NB4 (cell line): ENCODE measurements at places on chromosomes 12 and 14.

DNA sequence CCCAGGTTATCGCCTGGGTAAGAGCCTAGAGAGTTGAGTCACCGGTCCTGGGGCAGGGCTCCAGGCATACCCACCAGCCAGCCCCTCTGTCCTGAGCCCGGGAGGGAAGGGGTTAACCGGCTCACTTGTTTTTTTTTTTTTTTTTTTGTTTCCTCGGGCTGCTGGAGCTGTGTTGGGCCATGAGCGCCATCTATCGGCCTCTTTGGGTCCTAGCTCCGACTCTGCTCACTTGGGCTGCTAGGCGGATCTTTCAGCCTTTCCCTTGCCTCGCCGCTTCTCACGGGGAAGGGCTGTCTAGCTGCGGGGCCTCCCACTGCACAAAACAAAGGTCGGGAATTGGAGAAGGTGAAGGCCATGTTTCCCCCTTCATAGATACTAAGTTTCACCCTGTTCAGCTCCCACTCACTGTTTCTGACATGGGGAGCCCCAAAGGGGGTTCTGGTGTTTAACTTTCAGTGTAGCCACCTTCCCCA, 2.8 kb upstream of the SMUG1 start:
- peak; percentile 88 for DNase-seq

GRCh38 chr14:96176811-96177211, 27.8 kb upstream of the BDKRB2 start:
- DNase-seq = no peak

GRCh38 chr12:106682594-106683234, 91.8 kb upstream of the RIC8B start:
- DNase-seq = peak; percentile 53

GRCh38 chr14:101194373-101195308, 291.1 kb upstream of the RTL1 start:
- no peak for DNase-seq

- no peak for DNase-seq
Observed at GRCh38 chr14:96126339-96126782, 78.3 kb upstream of the BDKRB2 start.

DNA sequence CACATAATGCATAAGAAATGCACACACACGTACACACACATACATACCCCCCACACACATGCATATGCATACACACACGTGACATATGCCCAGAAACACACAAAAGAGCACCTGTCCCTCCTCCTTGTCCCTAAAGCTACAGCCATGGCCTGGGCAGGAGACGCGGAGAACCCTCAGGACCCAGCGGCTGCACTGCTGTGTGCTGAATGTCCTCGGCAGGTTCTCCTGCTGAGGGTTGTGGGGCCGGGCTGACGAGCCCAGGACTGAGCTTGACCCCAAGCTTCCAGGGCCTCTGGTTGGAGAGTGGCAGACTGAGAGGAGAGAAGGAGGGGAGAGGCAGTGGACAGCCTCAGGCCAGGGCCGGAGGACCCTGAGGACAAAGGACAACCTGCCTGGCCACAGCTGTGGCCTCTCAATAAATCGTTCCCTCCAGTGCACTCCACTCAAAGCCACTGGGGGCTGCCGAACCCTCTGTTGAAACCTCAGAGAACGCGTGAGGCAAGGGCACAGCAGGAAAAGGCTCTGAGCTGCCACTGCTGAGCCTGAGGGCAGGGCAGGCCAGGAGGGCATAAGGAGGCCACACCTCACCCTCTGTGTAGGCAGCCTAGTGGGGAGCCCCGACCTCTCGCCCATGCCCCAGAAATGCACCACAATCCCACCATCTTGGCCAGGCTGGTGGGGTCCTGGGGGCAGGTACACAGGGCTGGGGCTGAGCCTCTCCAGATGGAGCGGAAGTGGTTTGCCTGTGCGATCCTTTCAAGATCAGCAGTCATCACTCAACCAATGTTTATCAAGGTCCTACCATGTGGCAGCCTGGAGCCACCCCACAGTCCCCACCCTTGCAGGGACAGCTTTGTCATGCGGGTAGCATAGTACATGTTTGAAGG, 3.1 kb downstream of the CACNA2D4 start:
- DNase-seq = peak; percentile 90

DNA sequence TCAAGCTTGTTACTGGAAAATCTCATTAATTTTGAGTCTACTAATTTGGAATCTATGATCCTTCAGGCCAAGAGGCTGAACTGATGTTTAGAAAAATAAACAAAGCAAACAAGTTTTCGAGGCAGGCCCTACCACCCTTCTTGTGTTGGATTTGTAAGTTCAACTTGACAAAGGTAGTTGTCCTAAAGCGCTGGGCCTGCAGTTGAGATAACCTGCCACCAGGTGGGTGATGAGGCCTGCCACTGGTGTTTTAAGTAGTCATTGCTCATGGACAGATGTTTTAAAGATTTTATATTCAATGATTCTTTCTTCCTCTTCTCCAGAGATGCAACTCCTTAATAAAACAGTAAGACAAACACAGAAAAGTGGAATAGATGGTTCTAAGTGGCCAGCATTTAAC, 19.4 kb downstream of the ACVRL1 start:
- peak; percentile 65 for DNase-seq

DNA sequence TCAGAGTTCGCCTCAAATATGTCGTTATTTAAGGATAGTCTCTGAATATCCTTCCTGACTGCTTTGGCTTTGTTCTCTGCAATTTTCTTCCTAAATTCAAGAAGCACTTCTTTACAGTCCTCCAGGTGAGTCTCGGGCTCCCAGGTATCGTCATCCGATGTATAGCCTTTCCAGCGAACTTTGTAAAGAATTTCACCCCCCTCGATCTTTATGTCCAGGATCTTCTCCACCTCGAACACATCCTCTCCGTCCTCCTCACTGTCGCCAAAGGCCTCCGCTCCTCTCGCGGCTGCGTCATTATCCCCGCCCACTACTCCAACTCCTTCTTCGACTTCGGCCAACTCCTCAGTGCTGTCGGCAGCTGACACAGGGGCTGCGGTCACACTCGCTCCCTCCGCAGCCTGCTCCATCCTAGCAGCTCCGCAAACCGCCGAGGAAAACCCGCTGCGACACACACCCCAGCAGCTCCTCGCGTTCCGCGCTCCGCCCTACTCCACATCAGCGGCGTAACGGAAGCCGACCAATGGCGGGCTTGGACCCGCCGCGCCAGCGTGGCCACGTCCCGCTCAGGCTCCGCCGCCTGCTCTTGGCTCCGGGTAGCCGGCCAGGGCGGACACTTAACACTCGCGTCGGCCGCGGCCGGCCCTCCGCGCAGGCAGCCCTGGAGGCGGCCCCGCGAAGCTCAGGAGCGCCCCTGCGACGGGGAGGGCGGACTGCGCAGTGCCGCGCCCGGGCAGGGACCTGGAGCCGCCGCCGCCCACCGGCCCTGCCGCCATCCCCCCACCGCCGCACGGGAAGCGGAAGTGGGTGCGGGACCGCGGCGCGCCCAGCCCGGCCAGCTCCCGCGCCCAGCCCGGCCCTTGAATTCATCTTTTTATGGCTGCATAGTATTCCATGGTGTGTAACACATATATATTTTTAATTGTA, 4.1 kb downstream of the CD163L1 start:
- peak; percentile 83 for DNase-seq

GRCh38 chr12:11947213-11947612, 123.5 kb upstream of the BCL2L14 start:
- no peak for DNase-seq

GRCh38 chr12:50803230-50803875, 39.4 kb upstream of the TMPRSS12 start:
- DNase-seq = no peak

- no peak for DNase-seq
Observed at GRCh38 chr12:74334780-74335179, 202.9 kb upstream of the ATXN7L3B start.

- no peak for DNase-seq
Observed at GRCh38 chr12:6964605-6965025, 5.8 kb downstream of the PHB2 start.

DNA sequence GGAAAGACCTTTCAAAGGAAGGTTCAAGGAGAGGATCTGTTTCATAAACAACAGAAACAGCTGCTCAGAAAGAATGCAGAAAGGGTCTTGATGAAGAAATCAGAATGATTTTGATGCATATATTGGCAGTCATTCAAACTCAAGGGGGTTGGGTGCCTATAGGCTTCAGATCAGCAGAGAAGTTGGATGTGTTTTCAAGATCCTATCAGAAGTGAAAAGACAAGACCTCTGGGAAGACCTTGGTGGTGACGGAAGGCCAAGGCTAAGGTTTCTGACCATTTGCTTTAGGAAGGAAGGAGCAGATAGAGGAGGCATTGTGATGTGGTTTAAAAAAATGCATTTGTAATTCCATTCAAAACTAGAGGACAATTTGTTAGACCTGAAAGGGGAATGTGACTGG, 15.2 kb upstream of the PTPRB start:
- no peak for DNase-seq

- no peak for DNase-seq
Observed at GRCh38 chr12:117583092-117583491, 221.7 kb upstream of the NOS1 start.

- peak; percentile 76 for DNase-seq
Observed at GRCh38 chr12:120892265-120892664, 11.9 kb downstream of the SPPL3 start.

DNA sequence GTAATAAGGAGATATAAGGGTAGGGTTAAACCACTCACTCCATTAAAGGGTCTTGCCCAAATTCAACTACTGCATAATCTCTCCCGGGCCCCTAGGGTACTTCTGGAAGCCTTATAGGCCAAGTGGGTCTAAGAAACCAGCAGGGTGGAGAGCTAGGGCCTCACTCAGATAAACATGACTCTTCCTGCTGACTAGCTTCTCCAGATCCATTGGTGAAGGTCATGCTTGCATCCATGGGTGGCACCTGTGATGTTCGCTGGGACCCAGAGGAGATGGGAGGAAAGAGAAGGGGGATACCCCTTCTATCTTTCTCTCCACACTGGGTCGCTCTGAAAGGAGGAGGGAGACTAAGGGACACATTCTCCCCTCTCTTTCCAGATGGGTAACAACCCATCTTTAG, 36.1 kb upstream of the HIGD1C start:
- DNase-seq = no peak

DNA sequence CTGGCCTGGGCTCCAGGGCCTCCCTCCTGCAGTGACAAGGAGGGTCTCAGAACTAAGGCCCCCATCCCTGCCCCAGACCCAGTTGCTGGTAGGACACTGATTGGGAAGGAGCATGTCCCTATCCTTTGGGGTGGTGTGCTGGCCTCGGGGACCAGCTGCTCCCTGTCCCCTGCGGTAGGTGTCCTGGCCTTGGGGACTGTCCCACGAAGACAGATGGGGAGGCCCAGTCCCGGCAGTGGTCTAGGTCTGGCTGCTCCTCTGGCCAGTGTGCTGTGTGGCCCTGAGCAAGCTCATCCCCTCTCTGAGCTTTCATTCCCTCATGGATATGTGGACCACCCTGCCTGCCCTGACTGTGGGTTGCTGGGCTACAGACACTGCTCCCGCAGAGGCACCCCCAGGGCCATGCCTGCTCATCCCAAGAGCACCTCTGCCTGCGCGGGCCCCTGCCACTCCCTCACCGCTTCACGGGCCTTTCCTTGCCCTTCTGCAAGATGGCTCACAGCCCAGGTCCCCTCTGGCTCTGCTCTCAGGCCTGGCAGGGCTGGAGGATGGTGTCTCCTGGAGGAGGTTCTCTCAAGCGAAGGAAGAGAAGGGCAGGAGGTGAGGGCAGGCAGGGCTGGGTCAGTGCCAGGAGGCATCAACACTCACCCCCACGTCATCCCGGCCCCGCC, 12.5 kb downstream of the AHNAK2 start:
- no peak for DNase-seq

DNA sequence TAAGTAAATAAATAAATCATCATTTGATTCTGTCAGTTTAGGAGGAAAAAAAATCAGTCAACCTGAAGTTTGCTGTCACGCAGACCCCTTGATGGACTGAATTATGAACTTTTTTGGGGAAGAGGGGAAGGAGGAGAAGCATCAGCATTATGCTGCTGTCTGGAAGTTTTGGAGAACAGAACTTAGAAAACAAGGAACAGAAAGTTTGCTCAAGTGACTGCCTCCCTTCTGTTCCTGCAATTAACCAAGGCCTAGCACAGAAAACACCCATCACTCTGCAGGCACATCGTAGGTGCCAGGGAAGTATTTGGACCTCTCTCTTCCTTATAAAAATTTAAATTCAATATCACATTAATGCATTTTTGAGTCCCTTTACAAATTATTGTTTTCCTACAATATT, 283.8 kb downstream of the VRK1 start:
- DNase-seq = no peak

GRCh38 chr14:42944284-42944683, 1337.6 kb downstream of the LRFN5 start:
- no peak for DNase-seq

DNA sequence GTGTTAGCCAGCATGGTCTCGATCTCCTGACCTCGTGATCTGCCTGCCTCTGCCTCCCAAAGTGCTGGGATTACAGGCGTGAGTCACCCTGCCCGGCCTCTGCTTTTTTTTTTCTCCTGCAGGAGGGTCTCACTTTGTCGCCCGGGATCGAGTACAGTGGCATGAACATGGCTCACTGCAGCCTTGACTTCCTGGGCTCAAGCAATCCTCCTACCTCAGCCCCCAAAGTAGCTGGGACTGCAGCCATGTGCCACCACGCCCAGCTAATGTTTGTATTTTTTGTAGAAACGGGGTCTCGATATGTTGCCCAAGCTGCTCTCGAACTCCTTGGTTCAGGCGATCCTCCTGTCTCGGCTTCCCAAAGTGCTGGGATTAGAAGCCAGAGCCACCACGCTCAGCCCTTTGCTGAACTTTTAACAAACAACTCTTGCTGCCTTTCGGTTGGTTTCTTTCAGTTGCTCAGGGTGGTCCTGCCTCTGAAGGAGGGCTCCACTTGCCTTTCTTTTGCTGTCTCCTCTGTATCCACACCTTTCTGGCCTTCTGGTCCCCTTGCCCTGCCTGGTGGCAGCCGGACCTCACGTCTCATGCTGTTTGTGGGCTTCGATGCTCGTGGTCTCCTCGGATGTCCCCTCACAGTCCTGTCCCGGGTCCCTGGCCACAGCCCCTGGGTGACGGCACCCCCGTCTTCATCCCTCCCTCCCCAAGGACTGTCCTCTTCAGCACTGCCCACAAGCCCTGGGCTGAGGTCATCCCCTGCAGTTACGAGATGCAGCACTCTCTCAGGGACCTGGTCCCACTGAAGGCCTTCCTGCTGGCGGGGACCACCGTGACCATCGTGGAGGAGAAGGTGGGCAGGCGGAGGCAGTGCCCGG, 3.8 kb upstream of the B3GNT4 start:
- no peak for DNase-seq

GRCh38 chr12:57452937-57453509, 2.1 kb upstream of the INHBE start:
- peak; percentile 79 for DNase-seq

GRCh38 chr14:67734675-67735074, 33.0 kb downstream of the RDH12 start:
- no peak for DNase-seq

DNA sequence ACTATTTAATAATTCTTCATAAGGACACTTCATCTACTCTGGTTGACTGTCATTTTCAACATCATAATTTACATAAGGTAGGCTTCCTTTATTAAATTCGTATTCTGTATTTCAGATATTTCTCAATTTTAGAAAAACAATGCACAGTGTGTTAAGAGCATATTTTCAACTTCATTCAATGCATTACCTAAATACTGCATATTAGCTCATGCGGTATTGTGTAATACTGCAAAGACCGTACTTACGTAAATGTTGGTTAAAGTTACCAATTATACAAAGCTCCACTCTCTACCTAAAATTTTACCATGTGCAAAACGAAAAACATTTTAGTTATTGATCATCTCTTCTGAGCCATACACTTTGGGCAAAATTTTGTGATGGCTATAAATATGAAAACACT, 62.8 kb downstream of the EXOC5 start:
- peak; percentile 24 for DNase-seq
